Renal pelvis (tissue), 12 donors: ENCODE measurements at places on chromosomes 1 and 21. TPM values are rescaled to one million over a fixed set of nuclear protein-coding genes. Genes with fewer than 3 reads are reported as not detected.

Gene IL19
- polyA plus RNA-seq, result 0.62 TPM

Gene ADORA3
- 0.78 TPM for polyA plus RNA-seq

GRCh38 chr1:1534401-1535154 is 5.8 kb downstream of the TMEM240 start:
- no peak for DNase-seq

DNA sequence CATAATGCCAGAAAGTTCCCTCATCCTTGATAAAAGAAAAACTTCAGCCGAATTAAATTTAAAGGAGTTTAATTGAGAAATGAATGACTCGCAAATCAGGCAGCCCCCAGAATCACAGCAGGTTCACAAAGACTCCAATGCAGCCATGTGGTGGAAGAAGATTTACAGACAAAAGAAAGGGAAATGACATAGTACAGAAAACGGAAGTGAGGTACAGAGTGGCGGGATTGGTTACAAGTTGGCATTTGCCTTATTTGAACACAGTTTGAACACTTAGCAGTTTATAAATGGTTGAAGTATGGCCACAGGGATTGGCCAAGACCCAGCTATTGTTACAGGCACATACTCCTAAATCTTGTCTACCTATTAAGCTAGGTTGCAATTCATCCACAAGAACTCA is 46.6 kb downstream of the HIVEP3 start:
- no peak for DNase-seq

Gene BEND5
- 29.2 TPM for polyA plus RNA-seq

- DNase-seq, result no peak
These were observed 9.8 kb downstream of the PLEKHO1 start for GRCh38 chr1:150159550-150159949.

Gene SPRR2B
- polyA plus RNA-seq, result 0.16 TPM

Gene PLPPR4
- polyA plus RNA-seq, result 2.0 TPM
